ENCODE measurements at places on chromosomes 7 and 10. TPM values are rescaled to one million over a fixed set of nuclear protein-coding genes. Genes with fewer than 3 reads are reported as not detected.

DNA sequence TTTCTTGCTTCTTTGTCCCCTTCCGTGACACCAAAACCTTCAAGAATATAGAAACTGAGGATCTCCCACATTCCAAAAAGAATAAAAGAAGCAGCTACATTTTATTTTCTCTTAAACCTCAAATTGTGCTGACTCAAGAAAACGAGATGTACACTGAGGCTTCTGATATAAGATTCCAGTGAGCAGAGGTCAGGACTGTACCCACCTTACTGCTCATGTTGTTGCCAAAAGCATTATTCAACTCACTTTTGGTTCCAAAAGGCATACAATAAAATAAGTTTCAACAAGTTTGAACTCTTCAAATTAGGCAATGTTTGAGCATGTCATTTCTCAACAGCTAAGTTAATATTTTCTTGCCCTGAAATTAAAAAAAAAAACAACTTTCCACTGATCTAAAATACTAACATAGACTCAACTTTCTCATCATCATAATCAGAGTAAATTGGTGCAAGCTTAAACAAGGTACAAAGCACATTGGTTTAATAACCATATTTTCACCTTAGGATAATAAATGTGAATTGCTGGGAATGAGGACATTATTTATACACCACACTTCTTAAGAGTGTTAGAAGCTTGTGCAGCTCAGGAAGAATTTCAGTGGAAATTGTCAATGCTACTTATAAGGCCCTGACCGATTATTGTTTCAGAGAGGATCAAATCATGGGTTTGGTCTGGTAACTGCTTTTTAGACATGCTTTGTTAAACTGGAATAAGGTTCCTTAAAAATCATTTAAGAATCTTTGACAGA is 629.0 kb upstream of the IGFBP3 start:
- DNase-seq, result no peak
- no peaks in the 10 kb centered on the region for H3K27me3 ChIP-seq
- no peak overlapping the region for H3K27ac ChIP-seq
- H3K36me3 ChIP-seq, result no peaks in the 10 kb centered on the region
- H3K4me3 ChIP-seq, result no peak overlapping the region
- H3K4me1 ChIP-seq, result no peaks in the 10 kb centered on the region

- no peaks in the 10 kb centered on the region for H3K36me3 ChIP-seq
- H3K4me3 ChIP-seq, result no peak within 1 kb of the TSS
- no peak within 1 kb of the TSS for H3K27ac ChIP-seq
- H3K4me1 ChIP-seq, result peaks cover 6% of the 10 kb centered on the region
- peak; percentile 35 for DNase-seq
These were observed at the start of gene FAM20C for GRCh38 chr7:191981-192649. FAM20C (plus strand) TSS chr7:192571; CDS start chr7:193200, 629 bp downstream.

DNA sequence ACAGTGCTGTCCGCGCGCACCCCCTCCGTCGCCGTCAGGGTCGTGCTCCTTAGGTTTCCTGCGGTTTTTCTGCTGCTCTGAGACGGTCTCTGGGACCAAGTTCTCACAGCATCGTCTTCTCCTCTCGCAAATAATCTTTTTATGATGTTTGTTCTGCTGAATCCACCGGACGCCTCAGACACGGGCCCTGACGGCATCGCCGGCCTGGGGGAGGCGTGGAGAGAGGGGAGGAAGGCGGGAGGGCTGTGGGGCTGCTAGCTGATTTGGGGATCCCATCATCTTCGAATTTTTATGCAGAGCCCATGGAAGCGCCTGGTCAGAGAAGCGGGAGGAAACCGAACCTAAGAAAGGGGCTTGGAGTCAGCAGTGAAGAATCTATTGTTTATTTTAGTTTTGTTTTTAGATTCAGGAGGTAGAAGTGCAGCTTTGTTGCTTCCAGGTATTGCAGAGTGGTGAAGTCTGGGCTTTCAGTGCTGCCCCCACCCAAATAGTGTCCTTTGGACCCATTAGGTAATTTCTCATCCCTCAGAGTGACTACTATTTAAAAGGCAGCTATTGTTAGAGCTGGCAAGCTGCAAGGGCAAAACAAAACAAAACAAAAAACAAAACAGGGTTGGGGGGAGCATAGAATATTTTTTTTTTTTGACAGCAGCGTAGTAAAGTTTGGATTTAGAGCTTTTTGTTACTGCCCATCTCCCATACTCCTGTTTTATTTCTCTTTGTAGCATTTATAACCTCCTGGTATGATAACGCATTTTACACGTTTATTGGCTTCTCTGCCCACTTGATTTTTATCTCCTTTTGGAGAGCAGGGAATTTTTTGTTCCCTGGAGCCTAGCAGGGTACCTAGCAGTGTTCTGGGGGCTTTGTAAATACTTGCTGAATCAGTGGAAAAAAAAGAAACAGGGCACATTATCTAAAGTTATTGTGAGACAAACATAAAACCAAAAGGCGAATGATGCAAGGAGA is 92.6 kb downstream of the SPAG6 start:
- H3K36me3 ChIP-seq, result no peaks in the 10 kb centered on the region
- peak overlapping the region; percentile 90 for H3K27ac ChIP-seq
- H3K4me3 ChIP-seq, result peak overlapping the region; percentile 87
- no peak for DNase-seq

DNA sequence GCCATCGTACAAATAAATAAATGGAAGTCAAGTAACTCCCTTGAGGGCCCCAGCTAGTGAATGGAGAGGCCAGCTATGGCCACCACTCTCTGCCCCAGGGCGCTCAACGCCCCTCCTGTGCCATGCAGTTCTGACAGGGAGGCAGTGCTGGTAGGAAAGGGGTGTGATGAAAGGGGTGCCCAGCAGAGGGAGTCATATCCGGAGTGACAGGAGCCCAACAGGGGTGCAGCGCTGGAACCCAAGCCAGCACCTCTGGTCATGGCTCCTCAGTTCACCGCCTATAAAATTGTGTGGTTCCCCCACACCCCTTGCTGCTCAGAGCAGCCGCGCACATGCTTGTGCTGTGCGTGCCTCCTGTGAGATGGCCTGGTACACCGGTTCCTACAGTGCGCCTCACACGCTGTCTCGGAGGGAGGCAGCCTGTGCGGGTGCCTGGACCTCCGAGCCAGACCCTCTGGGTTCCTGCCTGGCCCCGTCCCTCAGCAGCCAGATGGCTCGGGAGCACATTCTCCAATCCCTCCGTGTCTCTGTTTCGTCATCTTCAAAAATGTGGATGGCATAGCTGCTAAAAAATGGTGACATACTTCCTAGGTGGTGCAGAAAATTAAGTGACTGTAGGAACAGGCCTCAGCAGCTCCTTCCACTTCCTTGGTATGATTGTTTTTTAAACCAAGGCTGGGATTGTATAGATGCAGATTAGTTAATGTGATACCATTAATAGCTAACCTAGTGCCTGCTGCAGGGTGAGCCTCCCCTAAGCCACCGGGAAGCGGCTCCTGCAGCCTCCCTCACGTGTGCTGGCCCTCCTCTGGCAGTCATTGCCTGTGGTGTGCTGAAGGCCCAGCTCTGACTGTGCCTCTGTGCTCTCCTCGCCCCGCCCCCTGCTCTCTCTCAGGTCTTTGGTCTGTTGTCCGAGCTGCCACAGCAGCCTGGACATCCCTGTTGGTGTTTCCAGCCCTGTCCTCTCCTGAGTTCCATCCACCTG is 125.8 kb downstream of the EGFR start:
- no peaks in the 10 kb centered on the region for H3K27me3 ChIP-seq
- no peak for DNase-seq
- no peaks in the 10 kb centered on the region for H3K36me3 ChIP-seq
- no peak overlapping the region for H3K27ac ChIP-seq
- H3K4me1 ChIP-seq, result no peaks in the 10 kb centered on the region

DNA sequence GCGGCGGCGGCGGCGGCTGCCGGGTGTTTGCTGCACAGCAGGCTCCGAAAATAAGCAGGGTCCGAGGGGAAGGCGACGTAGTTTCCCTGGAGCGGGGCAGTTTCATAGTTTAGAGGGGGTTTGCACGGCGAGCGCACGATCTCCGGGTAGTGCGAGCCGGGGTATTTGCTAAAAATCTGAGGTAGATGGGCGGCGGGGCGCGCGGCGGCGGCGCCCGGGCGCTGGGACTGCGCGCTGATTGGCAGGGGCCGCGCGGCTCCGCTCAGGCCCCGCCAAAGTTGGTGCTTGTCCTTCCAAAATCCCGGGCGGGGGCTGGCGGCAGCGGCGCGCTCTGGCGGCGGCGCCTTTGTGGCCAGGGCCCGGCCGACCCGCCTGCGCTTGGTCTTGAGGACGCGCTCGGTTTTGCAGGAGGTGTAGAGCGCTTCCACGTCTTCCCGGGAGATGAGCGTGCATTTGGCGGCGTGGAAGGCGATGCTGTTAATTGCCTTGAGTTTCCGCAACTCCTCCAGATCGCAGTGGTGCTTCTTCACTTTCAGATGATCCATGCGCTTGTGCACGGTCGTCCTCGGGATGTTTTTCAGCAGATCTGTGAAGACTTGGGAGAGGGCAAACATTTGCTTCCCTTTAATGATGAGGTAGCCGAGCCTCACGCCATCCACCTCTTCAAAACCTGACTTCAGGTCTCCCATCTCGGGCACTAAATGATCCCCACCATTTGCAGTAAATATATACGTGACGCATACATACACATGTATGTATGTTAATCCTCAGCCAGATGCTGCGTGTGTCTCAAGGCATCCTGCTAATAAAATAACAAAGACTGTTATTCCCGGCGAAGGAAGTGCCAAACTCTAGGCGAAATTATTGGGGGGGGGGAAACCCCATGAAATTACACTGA is 8.1 kb downstream of the SKIDA1 start:
- DNase-seq, result no peak
- peaks cover 37% of the 10 kb centered on the region for H3K4me1 ChIP-seq
- H3K27me3 ChIP-seq, result peaks cover 67% of the 10 kb centered on the region
- H3K4me3 ChIP-seq, result no peak overlapping the region

GRCh38 chr7:155763691-155764437 is 48.4 kb downstream of the SHH start:
- peaks cover 25% of the 10 kb centered on the region for H3K36me3 ChIP-seq
- no peak overlapping the region for H3K4me3 ChIP-seq

GRCh38 chr10:35726846-35727245 is 84.8 kb upstream of the FZD8 start:
- no peak overlapping the region for H3K27ac ChIP-seq
- H3K4me1 ChIP-seq, result no peaks in the 10 kb centered on the region
- no peaks in the 10 kb centered on the region for H3K36me3 ChIP-seq
- no peaks in the 10 kb centered on the region for H3K27me3 ChIP-seq

DNA sequence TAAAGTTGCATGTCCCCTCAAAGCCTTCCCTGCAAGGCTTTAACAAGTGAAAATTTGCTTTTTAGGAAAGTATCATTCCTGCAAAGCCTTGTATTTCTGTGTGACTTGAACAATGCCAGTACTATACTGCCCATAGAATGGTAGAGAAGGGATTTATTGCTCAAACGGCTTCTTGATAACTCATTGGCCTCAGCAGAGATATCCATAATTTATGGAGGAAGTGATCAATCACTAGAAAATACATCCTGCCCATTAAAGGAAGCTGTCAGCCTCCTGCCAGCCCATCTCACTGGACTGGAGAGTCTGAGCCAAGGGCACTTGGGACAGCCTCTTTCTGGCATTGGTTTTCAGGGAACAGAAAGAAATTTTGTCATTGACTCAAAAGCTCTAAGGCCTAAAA is 152.6 kb downstream of the XPNPEP1 start:
- DNase-seq, result no peak
- no peaks in the 10 kb centered on the region for H3K27me3 ChIP-seq
- no peak overlapping the region for H3K4me3 ChIP-seq

DNA sequence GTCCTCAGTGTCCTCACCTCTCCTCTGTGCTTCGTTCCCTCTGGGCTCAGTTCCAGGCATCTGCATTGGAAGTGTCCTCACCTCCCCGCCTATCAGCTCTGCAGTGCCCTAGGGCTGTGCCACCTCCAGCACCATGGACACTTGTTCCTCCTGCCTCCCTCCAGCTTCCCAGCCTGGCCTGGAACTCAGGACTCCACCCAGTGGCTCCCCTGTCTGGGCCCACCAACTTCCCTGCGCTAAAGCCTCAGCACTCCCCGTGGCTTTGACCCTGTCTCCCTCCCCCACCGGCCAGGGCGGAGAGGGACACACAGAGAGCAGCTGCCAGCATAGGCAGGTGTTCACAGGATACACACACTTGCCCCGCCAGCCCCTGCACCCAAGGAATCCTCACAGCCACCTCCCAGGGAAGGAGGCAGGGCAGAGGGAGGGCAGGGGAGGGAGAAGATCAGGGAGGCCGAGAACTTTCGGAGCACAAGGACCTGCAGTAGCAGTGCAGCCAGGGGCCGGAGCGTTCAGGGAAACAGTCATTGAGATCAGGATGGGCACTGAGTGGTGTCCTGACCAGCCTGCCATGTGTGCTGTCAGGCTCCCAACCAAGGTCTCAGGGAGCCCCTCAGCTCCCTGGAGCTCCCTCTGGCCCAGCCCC is 31.3 kb downstream of the ANXA8 start:
- no peak overlapping the region for H3K27ac ChIP-seq
- no peaks in the 10 kb centered on the region for H3K27me3 ChIP-seq
- no peaks in the 10 kb centered on the region for H3K36me3 ChIP-seq
- no peaks in the 10 kb centered on the region for H3K4me1 ChIP-seq
- DNase-seq, result no peak

GRCh38 chr10:2980791-2981360 is 86.5 kb upstream of the PFKP start:
- no peaks in the 10 kb centered on the region for H3K36me3 ChIP-seq
- no peaks in the 10 kb centered on the region for H3K4me1 ChIP-seq
- H3K4me3 ChIP-seq, result no peak overlapping the region
- no peak for DNase-seq
- H3K27me3 ChIP-seq, result no peaks in the 10 kb centered on the region
- H3K27ac ChIP-seq, result no peak overlapping the region

Gene ABCC2
- 6.7 TPM for total RNA-seq

Gene PAPSS2
- total RNA-seq, result 0.73 TPM

Gene TBXAS1
- total RNA-seq, result 18.0 TPM

Gene ADAMTS14
- total RNA-seq, result not detected

Gene SLC18A3
- total RNA-seq, result not detected

Gene SPRN
- total RNA-seq, result not detected

Gene LOXL4
- total RNA-seq, result not detected

Gene C10orf53
- not detected for total RNA-seq

Measured in CD4-positive, alpha-beta memory T cell (primary cell).